ENCODE measurements at places on chromosomes 5 and 9.

GRCh38 chr9:87290241-87291052 is 207.2 kb upstream of the DAPK1 start:
- DNase-seq = peak; percentile 98

- no peak for DNase-seq
Measured at GRCh38 chr9:94568250-94568889, 13.5 kb downstream of the PCAT7 start.

- no peak for DNase-seq
Measured at GRCh38 chr9:17695482-17695881, 116.6 kb downstream of the SH3GL2 start.

DNA sequence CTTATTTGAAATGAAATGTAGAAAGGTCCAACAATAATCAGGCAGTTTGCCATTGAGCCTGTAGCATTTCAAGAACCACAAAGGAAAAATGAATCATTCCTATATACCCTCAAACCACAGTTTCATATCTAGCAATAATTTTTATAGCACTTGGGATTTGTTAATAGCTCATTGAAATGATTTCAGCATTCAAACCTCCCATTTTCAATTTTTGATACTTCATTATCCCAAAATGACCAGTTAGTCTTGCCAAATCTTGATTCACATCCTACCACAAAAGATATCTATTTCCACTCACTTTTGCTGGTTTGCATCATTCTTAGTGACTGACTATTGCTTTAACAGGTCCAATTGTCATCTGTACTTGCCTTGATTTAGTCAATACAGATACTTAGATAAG is 790.1 kb downstream of the TLE1 start:
- peak; percentile 77 for DNase-seq

- no peak for DNase-seq
Measured at GRCh38 chr9:105879181-105879580, 184.8 kb downstream of the TMEM38B start.

Data from fibroblast of skin of abdomen (primary cell).